ENCODE measurements at places on chromosomes 12 and 14.

DNA sequence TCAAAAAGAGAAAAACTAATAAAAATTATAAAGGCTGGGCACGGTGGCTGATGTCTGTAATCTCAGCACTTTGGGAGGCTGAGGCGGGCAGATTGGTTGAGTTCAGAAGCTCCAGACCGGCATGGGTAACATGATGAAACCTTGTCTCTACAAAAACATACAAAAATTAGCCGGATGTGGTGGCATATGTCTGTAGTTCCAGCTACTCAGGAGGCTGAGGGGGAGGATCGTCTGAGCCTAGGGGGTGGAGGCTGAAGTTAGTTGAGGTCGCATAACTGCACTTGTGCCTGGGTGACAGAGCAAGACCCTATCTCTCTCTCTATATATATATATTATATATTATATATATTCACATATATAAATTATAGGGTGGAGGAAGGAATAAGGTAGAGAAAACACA is 32.5 kb upstream of the ANO2 start:
- no peak for DNase-seq

DNA sequence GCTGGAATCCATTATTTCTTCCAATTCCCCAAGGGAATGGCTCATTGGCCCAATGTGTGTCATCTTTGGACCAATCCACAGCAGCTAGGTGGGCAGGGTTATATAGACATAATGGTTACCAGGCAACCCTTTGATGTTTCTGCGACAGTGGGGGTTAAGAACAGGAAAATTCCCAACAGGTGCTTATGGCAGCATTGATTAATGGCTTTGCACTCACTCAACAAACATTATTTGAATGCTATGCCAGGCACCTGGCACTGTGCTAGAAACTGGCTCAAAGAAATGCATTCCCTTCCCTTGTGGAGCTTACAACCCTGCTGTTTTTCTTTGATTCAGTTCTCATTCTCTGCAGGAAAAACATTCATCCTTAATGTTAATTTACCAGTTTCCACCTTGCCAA is 1221.0 kb downstream of the AACS start:
- no peak for DNase-seq

GRCh38 chr14:33636716-33637115 is 314.2 kb downstream of the EGLN3 start:
- no peak for DNase-seq

DNA sequence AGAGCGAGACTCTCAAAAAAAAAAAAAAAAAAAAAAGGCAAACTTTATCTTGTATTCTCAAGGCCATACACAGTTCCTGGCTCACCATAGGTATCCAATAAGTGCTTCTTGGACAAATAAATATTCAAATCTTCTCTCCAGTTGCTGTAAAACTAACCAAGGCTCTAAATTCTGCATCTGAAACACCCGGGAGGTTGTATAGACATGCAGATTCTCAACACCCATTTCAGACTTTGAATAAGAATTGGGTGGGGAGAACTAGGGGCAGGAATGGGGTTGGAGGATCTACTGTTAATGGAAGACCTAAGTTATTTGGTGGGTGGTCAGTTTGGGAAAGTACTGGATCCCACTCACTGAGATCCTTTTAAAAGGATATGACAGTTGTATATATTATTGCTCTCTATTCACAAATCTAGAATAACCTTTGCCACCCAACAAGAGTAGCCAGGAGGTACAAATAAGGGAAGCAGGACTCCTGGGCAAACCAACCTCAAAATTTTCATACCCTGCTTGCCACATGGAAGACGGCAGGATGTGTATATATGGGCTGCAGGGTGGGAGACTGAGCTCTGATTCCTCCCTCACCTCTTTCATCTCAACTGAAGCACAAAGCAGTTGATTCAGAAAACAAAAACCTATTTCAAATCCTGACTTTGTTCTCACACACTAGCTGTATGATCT is 879 bp downstream of the GDF3 start:
- no peak for DNase-seq

DNA sequence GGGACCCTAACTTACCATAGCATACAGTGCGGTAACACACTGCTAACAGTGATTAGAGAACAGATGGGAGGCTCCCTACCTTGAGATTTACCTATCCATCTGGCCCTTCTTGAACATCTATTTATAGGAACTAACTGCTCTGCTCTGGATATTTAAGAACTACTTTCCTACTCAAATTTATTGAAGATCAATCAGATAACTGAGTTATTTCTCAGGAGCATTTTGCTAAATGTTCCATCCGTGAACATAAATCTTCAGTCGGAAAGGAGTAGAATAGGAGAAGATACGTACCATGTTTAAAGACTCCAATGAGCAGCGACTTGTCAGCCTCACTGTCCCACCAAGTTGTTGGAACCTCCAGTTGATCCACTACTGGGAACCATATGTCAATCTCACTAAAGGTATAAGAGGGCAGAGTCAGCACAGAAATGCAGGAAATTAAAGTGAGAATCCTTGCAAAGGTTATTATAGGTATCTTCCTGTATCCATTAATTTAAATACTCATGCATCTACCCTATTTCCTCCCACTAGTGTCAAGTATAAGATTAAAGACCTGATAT is 15.6 kb upstream of the SUPT16H start:
- no peak for DNase-seq

- no peak for DNase-seq
These were observed 805.2 kb downstream of the BCL11B start for GRCh38 chr14:98466807-98467206.

DNA sequence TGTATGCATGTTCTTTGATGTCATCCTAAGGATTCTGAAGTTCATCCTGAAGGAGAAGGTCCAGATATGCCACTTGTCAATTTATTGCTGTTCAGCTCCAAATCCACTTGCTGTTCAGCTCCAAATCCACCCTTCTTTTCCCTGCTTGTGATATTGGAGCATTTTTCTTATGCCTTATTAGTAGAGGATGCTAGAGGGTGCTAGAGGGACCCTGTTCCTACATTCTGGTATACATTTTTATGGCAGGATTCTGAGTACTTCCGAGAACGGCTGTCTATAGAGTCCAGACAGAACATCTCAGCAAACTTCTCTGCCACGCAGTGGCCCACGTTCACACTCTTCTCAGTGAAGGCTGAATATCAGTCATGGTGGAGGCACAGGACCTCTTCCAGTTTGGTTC is 406.7 kb downstream of the NOVA1 start:
- DNase-seq, result no peak

- no peak for DNase-seq
These were observed 648.9 kb downstream of the VRK1 start for GRCh38 chr14:97446087-97446486.

DNA sequence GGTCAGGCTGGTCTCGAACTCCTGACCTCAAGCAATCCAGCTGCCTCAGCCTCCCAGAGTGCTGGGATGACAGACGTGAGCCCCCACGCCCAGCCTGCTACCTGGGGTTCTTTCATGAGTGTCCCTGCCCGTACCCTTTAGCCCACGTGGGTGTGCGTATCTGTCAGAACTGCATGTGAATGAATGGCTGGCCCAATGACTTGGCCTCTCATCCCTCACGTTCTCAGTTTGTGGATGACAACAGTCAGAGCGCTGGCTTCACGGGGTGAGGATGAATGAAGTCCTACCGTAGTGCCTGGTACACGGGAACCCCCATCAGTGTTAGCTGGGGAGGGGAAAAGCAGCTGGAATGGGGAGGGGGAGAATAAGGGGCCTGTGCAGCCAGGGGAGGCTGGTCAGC is 16.1 kb upstream of the ZDHHC22 start:
- DNase-seq, result no peak

DNA sequence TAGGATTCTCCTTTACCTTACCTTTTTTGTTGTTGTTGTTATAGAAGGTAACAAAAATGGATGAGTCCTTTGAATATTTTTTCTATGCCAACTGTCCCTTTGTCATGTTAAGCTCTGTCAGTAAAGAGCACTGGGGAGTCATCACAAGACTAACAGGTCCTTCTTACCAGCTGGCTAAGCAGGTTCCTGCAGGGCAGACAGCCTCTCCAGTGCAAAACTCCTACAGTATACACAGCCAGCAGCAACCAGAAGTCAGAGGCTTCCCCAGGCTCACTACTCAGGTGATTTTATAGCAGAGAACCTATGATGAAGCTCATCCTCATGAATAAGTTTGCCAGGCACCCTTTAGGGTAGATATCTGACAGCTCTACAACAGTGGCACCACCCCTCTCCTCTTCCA is 271.1 kb downstream of the RERGL start:
- no peak for DNase-seq

DNA sequence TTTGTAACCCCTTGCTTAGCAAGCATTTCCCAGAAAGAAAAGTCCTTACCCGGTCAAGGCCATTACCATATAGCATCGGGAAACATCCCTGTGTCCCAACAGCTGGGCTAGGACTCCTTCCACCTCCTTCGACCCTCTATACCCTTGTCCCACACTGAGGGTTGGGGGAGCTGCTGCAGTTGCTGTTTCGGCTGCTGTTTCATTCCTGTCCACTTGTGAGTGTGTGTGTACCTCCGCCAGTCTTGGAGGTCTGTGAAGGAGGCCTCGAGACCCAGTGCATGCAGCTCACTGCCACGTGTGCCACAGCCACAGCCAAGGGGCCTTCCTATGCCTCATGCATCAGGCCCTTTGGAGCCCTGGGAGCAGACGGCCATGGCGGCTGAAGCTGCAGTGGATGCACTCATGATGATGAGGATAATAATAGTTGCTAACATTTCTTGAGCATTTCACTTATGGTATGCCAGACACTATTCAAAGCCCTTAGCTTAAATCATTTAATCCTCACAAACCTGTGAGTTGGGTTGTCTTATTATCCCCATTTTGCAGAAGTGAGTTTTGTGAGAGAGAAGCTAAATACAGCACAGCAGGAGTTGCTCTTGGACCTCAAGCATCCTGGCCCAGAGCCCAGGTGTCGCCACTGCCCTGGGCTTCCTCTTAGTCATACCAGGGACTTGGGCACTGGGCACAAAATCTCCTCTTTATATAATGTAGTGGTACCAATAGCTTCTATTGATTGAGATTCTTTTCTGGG is 156.5 kb downstream of the PRKCH start:
- DNase-seq, result peak; percentile 74

GRCh38 chr12:3632256-3632655 is 120.7 kb downstream of the CRACR2A start:
- no peak for DNase-seq

GRCh38 chr14:104195878-104196277 is 57.5 kb downstream of the KIF26A start:
- DNase-seq, result no peak

DNA sequence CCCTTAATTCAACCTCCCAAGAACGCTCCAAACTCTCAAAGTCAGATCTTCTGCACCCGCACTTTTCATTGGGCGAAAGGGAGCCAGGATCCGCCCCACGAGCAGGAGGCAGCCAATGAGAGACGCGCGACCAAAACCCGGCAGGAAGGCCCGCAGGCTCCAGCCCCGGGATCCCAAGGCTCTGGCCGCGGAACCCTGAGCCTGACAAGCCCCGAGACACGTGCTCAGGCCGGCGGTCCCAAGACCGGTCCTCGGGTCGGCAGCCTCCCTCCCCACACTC is 438 bp downstream of the DDX54 start:
- DNase-seq, result peak; percentile 90

- DNase-seq, result no peak
These were observed 78.9 kb downstream of the DACT1 start for GRCh38 chr14:58716706-58717105.

DNA sequence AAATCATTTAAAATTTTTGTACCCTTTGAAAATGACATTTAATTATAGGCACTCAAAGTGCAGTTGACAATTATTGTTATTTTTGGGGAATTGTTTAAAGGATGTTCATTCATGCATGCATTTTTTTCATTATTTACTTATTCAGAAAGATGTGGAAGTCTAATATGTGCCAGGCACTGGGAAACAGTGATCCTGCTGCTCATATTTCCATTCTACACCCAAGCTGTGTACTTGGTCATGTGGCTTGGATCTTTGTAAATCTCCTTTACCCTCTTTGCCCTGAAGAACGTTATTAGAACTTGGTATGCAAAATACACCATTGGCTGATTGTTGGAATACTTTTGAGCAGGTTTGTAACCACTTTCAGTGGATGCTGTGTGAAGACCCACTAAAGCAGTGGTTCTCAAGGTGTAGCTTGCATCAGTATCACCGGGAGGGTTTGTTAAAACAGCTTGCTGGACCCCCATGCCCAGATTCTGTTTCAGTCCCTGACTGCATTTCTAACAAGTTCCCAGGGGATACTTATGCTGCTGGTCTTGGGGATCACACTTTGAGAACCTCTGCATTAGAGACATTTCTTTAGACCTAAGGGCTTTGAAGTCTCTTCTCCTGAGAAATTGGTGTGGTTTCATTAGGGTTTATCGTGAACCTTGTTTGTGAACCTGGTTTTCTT is 47.5 kb downstream of the PRKCH start:
- no peak for DNase-seq

GRCh38 chr12:11729439-11730150 is 80.1 kb downstream of the ETV6 start:
- no peak for DNase-seq

- no peak for DNase-seq
These were observed 5.7 kb downstream of the ADCY4 start for GRCh38 chr14:24329073-24329663.

GRCh38 chr14:98015921-98016320 is 1218.7 kb downstream of the VRK1 start:
- no peak for DNase-seq

- peak; percentile 40 for DNase-seq
These were observed 18.6 kb upstream of the PRKAB1 start for GRCh38 chr12:119649202-119649808.

DNA sequence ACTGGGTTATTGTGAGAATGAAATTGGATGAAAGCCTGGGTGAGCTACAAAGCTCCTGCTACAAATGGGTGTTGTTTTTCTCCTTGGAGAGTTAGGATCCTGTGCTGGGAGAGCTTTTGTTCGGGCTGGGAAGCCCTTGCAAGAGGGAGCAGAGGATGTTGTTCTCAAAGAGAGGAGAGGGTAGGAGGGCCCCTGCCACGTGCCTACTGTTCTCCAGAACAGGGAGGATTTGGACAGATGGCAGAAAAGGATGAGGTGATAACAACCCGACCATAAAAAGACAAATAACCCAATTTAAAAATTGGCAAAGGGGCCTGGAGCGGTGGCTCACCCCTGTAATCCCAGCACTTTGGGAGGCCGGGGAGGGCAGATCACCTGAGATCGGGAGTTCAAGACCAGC is 68.8 kb downstream of the GALNT16 start:
- DNase-seq, result no peak

- DNase-seq, result no peak
These were observed 122.8 kb downstream of the ATXN7L3B start for GRCh38 chr12:74660442-74660841.

DNA sequence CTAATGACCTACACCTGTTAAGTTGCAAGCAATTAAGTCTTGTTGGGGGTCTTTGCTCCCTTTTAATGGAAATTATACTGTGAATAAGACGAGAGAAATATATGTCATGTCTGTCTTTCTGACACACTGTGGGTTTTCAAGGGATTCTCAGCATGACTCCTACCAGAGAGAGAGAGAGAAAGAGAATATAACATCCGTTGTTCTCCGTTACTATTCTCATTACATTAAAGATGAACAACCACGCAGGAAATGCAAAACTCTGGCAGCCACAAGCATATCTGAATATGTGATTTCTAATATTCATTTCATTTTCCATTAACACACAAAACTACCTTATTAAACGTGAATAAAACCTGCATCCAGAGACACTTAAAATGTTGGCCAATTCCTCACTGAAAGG is 67.3 kb upstream of the EGLN3 start:
- no peak for DNase-seq

Measured in HTR-8/SVneo (cell line).